Stimulated activated CD8-positive, alpha-beta memory T cell treated with anti-CD3 and anti-CD28 coated beads, Interleukin-15, amount 100 ng/mL, for 24 hours (primary cell): ENCODE measurements at places on chromosomes 7 and 10.

GRCh38 chr10:126017961-126018560 lies 121.7 kb downstream of the FANK1 start:
- no peak for DNase-seq

DNA sequence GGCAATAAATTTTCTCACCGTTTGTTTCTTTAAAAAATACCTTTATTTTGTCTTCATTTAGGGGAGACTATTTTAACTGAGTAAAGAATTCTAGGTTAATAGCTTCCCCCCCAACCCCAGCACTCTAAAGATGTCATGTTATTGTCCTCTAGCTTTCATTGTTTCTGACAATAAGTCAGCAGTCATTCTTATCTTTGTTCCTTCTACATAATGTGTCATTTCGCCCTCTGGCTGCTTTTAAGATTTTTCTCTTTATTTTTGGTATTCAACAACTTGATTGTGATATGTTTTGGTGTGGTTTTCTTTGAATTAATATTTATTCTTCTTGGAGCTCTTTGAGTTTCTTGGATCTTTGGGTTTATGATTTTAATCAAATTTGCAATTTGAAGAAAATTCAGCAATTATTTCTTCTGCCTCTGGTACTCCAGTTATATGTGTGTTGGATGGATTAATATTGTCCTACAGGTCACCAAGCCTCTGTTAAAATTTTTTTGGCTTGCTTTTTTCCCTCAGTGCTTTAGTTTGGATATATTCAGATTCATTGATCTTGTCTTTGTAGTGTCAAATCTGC lies 64.6 kb upstream of the ELN start:
- no peak for DNase-seq

GRCh38 chr7:64753032-64753431 lies 41.2 kb upstream of the ZNF138 start:
- DNase-seq, result no peak

DNA sequence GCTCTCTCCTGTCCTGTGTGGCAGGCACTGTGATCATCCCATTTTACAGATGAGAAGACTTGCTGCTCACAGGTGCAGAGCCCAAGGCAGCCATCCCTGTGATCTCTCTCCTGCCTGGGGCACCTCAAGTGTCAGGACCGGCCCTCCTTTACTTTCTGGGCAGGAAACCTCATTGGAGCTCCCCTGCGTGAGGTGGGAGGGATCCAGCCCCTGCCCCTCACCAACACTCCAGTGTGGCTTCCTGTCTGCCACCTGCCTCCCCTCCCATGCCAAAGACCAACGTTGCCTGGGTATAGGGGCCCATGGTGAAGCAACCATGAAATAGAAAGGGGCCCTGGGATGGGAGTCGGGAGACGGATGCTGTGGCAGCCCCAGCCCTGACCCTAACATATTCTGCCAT lies 91.2 kb upstream of the MYL10 start:
- DNase-seq, result no peak

- no peak for DNase-seq
These were observed 79.8 kb upstream of the PTN start for GRCh38 chr7:137423321-137423720.

DNA sequence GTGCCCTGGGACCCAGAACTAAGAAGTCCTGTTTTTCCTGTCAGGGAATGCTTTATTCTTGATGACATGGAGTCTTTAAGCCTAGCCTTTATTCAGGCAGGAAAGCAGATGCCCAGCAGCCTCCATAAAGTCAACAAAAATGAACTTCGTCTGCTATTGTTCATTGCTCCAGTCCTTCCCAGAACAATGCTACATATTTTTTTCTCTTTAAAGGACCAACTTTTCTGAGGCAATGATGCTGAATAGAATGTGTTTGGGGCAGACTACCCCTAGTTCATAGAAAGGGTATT lies 47.6 kb upstream of the PDCD4 start:
- DNase-seq, result no peak

- DNase-seq, result no peak
These were observed 20.5 kb downstream of the STRA8 start for GRCh38 chr7:135253851-135254771.

DNA sequence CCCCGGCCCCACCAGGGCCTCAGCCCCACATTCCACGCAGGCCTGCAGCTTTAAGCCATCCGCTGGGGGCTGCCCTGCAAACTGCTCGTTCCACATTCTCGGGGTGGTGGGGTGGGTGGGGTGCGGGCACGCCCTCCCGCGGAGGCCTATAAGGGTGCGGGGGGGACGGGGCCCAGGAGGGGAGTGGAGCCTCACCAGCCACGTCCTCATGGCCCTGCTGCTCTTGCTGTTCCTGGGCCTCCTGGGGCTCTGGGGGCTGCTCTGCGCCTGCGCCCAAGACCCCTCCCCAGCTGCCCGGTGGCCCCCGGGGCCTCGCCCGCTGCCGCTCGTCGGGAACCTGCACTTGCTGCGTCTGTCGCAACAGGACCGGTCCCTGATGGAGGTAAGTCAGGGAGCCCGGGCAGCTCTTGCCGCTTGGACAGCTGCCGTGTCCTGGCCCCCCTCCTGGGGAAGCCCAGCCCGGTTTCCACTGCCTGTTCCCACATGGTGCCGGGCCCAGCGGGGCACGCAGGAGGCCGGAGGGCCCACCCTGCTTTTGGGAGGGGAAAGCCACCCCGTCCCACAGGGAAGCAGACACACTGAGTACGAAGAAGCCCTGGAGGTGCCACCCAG lies at the start of gene CYP2W1:
Gene CYP2W1, plus strand, starts transcription at position 178 of the 612 bp plus-strand sequence. Its CDS starts 31 bp downstream, at position 209.
- no peak for DNase-seq

- no peak for DNase-seq
These were observed 131.6 kb upstream of the NPY start for GRCh38 chr7:24152356-24152755.

DNA sequence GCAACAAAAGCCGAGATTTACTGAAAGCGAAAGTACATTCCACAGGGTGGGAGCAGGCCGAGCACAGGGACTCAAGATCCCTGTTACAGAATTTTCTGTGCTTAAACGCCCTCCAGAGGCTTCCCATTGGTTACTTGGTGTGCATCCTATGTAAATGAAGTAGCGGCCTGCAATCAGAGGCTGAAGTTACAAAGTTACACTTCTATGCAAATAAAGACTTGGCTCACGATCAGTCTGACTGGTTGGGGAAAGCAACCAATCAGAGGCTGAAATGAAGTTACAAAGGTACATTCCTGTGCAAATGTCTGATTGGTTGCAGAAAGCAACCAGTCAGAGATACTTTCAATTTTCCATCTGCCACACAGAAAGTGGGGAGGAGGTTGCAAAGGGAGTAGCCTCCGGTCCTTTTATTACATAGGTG lies 4.1 kb downstream of the ACBD7 start:
- DNase-seq, result no peak

- no peak for DNase-seq
These were observed 22.3 kb downstream of the BTBD16 start for GRCh38 chr10:122293156-122293960.

DNA sequence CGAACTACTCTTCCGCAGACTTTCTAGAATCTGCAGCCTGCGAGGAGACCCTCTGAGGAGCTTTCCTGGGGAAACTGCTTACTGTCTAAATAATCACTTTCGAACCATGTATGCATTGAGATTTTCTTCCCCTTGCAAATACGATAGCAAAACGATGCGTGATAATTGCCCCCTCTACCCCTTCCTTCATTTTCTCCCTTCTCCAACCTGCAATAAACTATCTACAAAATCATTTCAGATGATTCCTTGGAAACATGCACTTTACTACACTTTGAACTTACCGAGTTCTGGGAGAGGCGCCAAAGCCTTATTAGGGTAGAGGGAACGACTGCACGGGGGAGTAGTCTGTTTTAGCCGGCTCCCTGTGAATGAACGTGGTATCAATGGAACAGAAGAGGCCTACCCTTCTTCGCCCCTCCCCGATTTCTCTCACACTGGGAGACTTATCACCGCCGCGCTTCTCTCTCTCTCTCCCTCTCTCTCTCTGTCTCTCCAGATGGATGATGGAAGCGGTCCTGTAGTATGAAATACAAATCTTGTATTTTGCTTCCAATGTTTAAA lies at the start of gene FGFBP3:
Gene FGFBP3, minus strand, starts transcription at position 370 of the 561 bp plus-strand sequence. CDS start 517 bp downstream, outside the sequence.
- DNase-seq, result no peak

GRCh38 chr7:131897016-131897789 lies 340.8 kb upstream of the PODXL start:
- DNase-seq, result no peak

DNA sequence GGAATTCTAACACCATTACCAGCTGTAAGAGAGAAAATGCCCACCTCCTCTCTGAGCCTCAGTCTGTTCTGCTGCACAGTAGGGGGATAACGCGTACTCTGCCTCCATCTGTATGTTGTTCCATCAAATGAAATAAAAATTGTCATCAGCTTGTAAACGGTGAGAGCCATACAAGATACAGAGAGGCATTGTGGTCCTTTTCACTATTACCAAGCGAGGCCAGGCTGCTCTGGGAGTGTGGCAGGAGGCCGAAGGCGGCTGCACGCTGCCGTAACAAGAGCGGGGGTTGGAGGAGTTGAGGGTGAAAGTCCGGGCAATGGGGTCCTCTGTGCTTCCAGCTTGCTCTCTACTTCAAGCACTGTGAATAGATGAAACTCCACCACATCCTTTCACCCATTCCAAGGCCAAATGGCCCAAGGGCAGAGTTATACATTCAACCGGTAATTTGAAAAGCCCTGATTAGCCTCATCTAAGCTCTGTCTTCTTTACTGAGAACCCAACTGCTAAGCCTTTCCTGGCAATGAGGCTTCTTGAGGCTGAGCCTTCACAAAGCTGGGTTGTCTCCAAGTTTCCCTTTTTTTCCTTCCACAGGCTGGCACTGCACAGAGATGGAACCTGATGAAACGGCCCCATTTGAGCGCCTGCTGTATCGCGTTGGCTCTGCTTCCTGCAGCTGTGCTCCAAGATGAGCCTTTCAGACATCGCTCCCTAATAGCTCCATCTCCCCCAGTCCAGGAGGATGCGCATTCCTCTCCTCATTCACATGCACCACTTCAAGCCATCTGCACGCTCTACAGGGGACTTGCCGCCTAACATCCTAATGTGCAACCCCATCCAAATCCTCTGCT lies 47.2 kb downstream of the PYROXD2 start:
- DNase-seq, result no peak

DNA sequence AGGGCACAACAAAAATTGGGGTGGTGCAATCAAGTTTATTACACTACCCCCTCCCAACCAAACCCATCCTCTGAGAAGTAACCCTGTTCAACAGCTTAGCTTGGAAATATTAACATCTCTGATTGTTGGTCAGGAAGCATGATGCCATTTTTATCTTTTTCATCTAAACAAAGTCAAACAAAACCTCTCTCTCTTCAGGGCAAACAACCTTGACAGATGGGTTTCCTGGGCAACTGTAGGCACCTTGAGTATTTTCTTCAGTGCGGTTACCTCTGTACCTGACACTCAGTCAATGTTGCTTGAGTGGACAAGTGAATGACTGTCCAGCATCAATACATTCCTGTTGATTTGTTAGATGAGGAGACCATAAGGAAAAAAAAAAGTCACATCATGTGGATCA lies 183.6 kb downstream of the NRP1 start:
- DNase-seq, result no peak

DNA sequence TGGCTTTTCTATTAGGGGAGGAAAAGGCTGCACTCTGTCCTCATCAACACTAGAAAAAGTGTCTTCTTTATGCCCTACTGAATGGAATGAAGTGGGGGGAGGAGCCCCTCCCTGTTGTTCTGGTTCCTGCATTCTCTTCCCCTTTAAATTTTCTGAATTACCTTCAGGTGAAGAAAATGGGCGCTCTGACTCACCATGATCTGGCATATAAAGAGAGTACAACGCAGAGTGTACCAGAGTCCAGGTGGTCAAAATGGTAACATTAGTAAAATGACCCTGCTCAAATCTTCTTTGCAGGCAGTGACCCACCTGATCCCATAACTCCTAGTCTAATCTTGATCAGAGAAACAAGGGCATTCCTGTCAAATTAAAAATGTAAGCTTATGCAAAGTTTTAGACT lies 80.7 kb downstream of the THSD7A start:
- DNase-seq, result no peak

GRCh38 chr7:129354428-129355157 lies 79.6 kb upstream of the STRIP2 start:
- no peak for DNase-seq

GRCh38 chr7:116653646-116654045 lies 18.4 kb upstream of the MET start:
- DNase-seq, result no peak

DNA sequence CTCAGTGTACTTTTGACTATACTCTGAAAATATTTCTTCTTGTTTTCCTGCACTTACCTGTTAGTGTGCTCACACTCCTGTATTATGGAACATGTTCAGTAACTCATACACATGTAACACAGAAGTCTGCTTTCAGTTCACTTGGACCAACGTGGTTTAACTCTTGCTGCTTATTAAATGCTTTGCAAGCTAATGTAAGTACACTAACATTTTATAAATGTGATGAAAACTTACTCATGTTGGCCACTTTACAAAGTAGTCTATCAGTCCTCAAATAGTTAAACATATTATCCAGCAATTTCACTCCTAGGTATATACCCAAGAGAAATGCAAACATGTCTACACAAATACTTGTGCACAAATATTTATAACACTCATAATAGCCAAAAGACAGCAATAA lies 98.4 kb downstream of the UBE2H start:
- DNase-seq, result no peak

DNA sequence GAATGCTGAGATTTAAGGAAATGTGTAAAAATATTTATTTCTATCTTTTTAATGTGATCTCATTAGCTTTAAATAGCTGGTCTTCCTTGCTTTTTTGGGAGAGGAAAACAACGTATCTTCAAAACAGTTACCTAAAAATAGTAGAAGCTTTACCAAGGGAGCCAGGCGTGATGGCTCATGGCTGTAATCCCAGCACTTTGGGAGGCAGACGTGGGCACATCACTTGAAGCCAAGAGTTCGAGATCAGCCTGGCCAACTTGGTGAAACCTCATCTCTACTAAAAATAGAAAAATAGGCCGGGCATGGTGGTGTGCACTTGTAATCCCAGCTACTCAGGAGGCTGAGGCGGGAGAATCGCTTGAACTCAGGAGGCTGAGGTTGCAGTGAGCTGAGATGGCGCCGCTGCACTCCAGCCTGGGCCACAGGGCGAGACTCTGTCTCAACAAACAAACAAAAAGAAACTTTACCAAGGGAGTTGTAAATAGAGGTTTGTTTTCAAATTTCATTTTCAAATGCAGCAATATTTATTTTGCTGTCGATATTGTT lies 48.4 kb upstream of the ITGB1 start:
- no peak for DNase-seq
